Colonic mucosa (tissue), 4 donors: ENCODE measurements at places on chromosomes 6 and 20. TPM values are rescaled to one million over a fixed set of nuclear protein-coding genes. Genes with fewer than 3 reads are reported as not detected.

DNA sequence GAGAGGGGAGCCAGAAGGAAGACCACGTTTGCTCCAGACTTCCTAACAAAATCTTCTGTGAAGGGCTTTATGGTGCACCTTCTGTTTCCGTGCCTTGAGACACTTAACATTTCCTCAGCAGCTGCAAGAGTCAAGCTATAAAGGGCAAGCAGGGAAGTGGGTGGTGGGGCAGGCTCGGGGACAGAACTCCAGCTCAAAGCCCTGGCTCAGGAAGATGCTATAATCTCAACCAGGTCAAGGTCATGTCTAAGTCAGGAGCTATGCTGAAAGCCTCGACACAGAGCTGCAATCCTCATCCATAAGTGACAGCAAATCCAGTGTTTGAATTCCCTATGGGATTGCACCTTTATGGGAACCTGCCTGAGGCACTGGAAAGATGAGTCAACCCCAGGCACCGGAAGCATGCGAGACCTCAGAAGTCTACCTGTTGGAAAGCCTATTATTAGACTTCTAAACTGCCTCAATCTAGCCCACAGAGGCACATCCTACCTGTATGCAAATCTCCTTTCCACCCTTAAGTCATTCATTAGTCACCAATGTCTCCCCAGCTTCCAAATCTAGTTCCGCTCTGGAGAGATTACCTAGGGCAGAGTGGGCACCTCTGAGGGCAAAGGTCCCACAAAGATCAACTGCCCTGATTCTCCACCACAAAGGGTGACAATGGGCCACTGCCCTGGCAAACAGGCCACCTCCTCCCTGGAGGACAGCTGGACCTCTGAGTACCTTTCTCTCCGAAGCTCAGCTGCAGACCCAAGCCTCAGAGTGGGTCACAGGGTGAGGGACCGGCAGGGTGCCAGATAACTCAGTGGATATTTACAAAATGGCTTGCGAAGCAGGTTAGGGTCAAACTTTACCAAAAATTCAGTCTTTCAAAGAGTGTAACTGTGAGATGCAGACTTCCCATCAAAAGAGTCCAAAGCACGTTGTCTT, 287.0 kb downstream of the CDC5L start:
- no peak for DNase-seq

BPIFA1 gene
- total RNA-seq, result not detected

DNA sequence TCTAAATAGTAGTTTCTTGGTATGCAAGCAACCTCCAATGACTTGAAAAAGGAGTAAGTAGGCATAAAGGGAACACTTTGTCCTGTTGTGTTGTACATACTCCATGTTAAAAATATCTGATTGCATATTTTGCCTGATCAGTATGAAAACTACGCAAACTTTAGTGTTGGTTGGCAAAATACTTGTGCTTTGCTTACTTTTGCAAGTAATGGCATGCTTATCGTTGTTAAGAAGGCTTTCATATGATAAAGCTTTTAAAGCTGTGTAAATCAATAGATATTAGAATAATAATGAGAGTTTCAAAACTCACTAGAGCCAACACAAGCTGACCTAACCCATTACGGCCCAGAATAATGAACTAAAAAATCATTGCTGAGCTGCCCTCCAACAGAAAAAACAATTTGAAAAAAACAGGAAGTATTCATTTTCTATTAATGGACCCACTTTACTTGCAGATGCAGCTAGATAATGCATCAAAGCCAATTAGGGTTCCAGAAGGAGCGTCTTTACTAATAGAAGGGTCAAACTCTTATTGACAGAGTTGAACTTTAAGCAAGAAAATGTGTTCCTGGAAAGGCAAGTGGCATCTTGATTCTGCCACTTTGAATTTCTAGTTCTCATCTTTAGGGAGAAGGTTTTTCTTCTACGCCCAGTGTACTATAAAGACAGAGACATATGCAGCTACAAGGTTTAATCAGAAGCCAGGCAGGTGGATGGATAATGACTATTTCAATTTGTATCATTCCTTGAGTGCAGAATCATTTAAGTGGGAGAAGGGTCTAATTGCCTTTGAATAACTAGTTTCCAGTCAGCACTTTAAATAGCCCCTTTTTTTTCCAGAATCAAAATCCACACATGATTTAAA, 82.2 kb downstream of the SNAP25 start:
- no peak for DNase-seq

PSORS1C2 gene
- not detected for total RNA-seq

DNA sequence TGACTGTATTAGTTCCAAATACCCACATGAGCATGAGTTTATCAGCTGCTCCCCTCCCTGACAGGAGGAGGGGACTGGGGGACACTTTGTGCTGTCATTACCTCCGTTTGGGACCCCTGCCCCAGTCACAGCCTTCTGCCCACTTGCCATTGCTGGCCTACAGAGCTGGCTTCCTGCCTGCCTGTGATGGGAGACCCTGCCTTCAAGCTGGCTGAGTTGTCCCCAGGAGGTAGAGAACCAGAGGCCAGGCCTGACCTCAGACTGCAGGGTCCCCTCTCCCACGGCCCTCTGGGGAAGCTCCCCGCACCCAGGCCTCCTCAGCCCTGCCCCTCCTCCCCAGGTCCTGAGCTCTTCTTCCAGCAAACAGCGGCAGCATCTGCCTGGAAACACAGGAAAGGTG, 105.5 kb downstream of the JPH2 start:
- DNase-seq, result no peak

DNA sequence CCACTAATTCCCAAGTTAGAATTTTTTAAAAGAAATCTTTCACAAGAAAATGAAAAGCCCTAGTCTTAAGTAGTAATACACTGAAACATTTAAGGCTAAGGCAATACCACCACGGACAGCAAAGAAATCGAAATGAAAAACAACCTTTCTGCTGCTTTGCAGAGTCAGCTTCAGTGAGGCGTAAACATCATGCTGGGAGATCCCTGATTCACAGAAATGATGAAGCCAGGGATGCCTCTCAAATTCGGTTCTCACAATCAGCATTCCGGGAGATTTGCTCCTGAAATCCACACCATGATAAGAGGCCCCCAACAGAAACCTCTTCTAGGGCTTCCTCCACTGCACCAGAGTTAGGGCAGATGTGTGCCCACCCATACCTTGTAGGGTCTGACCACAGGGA, 18.6 kb downstream of the RRBP1 start:
- DNase-seq, result no peak

GRCh38 chr6:134406311-134406710, 88.4 kb upstream of the SGK1 start:
- no peak for DNase-seq

GRCh38 chr20:60117065-60117464, 158.8 kb downstream of the CDH26 start:
- DNase-seq, result no peak

- DNase-seq, result peak; percentile 56
Measured at GRCh38 chr20:63223121-63223825, 7.3 kb upstream of the YTHDF1 start.

- DNase-seq, result no peak
Measured at GRCh38 chr6:1774226-1774915, 164.7 kb downstream of the FOXC1 start.

BYSL gene
- total RNA-seq, result 16.4 TPM

- peak; percentile 44 for DNase-seq
Measured at GRCh38 chr6:21593927-21594415, 420 bp downstream of the SOX4 start.

C6orf15 gene
- not detected for total RNA-seq

GRCh38 chr6:41967312-41968287, 26.0 kb upstream of the CCND3 start:
- no peak for DNase-seq

DNA sequence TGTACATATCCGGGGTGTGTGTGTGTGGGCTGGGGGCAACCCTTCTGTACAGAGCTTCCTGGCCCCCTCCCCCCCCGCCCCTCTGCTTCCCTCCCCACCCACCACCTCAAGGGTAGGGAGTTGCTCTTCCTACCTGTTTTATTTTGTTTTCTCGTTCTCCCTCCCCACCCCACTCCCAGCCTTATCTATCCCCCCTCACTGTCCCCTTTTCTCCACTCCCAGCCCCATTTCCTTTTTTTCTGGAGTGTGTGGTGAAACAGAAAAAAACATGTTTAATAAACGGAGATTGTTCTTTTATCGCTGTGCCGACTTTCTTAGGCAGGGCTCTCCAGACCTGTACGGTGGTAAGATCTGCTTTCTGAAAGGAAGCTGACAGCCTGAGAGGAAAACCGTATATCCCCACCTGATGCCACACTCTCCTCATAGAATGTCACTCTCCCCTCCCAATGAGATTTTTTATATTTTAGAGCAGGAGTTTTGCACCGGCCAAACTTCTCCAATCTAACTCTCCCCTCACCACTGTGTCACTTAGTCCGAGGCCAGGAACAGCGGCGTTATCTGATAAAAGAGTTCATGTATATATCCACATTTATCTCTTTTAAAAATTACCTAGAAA, 875 bp upstream of the ZBTB9 start:
- DNase-seq, result no peak

- DNase-seq, result no peak
Measured at GRCh38 chr6:52407467-52407866, 12.7 kb upstream of the EFHC1 start.

- DNase-seq, result no peak
Measured at GRCh38 chr6:46932526-46933319, 11.0 kb upstream of the ADGRF5 start.

GHRH gene
- not detected for total RNA-seq

DNA sequence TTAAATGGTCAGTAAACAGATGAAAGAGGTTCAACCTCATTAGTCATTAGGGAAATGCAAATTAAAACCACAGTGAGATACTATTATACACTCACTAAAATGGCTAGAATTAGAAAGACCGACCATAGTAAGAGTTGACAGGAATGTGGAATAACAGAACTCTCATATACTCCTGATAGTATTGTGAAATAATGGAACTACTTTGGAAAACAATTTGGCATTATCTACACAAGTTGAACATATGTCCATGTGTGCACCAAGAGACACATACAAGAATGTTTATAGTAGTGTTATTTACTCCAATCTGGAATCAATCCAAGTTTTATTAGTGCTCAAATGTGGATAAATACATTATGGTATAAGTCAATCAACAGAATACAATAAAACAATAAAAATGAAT, 59.6 kb downstream of the AK9 start:
- no peak for DNase-seq

DNA sequence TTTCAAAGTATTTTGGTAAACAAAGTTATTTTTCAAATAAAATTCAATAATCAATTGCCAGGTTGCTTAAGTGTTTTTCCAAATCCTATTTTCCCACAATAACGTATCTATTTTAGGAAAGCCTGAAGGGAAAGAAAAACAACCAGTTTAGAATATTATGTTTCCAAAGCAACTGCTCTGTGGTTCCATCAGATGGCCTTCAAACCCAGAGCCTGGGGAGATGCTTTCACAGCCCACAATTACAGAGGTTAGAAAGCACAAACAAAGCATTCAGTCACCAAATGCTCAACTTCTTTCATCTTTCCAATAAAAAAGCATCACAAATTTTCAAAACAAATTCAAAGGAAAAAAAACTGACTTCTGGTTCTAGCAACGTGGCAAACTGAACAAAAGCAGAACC, 66.0 kb downstream of the ELOVL5 start:
- no peak for DNase-seq

DLK2 gene
- total RNA-seq, result 0.22 TPM

FOXS1 gene
- total RNA-seq, result 0.20 TPM

DNA sequence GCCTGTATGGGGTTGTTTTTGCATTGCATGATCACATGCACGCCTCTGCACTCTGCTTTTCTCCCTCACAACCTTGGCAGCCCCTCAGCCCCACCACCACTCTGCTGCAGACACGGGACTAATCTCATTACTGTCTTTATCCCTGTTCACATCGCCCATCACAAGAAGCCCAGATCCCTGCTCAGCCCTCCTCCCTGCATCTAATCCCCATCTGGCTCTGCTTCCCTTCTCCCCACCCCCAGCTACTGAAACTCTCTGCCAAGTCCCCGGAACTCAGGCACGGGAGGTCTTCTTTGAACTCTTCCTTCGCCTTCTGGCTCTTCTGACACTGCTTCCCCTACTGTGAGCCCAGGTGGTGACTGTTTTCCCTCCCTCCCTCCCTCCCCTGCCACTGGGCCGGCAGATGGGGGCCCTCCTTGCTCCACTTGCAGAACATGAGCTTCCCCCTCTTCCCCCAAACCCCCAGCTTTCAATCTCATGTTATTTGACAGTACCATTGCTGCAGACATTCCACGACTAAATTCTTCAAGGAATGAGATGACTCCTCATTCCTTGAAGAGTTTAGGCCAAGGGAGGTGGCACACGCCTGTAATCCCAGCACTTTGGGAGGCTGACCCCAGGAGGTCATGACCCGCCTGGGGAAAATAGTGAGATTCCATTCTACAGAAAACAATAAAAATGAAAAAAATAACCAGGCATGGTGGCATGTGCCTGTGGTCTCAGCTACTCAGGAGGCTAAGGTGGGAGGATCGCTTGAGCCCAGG, 21.9 kb upstream of the TULP1 start:
- DNase-seq, result no peak

GRCh38 chr6:168284187-168284586, 35.4 kb downstream of the DACT2 start:
- no peak for DNase-seq

SAPCD1 gene
- total RNA-seq, result 1.7 TPM

DNA sequence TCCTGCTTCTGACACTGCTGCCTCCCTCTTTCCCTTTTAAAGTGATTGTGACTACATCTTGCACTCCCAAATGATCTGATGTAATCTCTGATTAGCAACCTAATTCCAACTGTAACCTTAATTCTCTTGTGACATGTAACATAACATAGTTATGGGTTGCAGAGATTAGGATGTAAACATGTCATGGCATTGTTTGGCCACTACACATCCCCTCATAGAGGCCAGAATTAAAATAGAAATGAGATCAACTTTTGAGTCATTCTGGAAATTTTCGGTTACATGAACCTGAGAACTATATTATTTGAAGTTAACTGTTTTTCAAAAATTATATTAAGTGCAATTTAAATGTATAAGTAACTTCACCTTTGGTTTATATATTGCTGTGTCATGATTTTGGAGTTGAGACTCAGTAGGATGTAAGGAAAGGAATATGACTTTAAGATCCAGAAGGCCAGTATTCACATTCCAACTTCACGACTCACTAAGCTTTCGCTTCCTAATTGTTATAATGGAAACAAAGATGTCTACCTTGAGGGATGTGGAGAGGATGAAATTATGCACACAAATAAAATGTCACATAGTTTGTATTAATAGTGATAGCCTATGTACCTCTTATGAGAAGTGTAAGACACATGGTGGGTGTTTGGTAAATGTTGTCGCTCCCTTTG, 611.9 kb upstream of the MAP3K7 start:
- no peak for DNase-seq

PDCD2 gene
- 61.5 TPM for total RNA-seq

- DNase-seq, result no peak
Measured at GRCh38 chr6:127404133-127404532, 55.1 kb downstream of the KIAA0408 start.

GRCh38 chr6:37618916-37619590, 78.6 kb downstream of the MDGA1 start:
- no peak for DNase-seq

- no peak for DNase-seq
Measured at GRCh38 chr6:15880262-15880973, 217.6 kb upstream of the DTNBP1 start.

GLO1 gene
- total RNA-seq, result 70.8 TPM

- DNase-seq, result no peak
Measured at GRCh38 chr6:139765825-139766285, 391.4 kb upstream of the CITED2 start.

SGK2 gene
- total RNA-seq, result 80.2 TPM

- no peak for DNase-seq
Measured at GRCh38 chr6:17100806-17101205, 1.0 kb upstream of the STMND1 start.

PTCRA gene
- total RNA-seq, result not detected

- DNase-seq, result no peak
Measured at GRCh38 chr6:5204376-5204775, 56.4 kb downstream of the LYRM4 start.

GRCh38 chr20:17497821-17498580, 33.2 kb downstream of the BFSP1 start:
- no peak for DNase-seq

ACTL10 gene
- total RNA-seq, result 3.9 TPM

TRIM10 gene
- 3.9 TPM for total RNA-seq
